ENCODE measurements at places on chromosomes 3 and 15. TPM values are rescaled to one million over a fixed set of nuclear protein-coding genes. Genes with fewer than 3 reads are reported as not detected.

DNA sequence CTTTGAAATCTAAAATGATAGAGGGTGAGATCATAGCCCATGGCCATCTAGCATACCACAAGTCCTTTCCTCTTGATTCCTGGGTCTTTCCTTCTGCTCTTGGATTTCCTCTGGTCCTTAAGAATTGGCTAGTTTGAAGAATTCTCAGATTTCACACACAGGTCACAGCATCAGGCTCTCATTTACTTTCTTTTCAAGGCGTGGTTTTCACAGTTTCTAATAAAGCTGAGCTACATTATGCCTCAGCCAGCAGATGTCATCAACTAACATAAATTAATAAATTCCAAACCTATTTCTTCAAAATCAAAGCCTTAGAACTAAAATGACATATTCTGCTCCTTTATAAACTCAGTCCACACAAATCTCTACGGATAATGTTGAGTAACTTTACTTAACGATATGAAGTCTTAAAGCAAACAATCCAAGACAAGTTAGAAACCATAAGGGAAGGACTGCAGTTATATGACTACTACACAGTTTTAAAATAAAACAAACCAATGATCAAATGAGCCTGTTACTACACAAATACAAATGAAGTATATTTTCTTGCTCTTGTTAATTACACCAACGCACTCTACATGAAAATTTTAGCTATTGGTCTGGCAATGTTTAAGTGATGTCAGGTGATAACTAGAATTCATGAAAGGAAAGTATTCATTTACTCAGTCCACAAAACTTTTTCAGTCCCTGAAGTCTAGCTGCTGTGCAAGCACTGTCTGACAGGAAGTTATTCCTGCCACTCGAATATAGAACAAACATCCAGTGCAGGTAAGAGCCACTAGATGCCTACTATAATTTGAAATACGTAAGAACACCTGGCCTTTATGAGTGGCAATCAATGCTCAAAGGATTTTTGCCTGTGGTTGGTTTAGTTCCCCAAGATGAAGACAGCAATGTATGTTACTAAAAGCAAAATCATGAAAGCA, 9.2 kb downstream of the CCDC14 start:
- DNase-seq, result no peak

DNA sequence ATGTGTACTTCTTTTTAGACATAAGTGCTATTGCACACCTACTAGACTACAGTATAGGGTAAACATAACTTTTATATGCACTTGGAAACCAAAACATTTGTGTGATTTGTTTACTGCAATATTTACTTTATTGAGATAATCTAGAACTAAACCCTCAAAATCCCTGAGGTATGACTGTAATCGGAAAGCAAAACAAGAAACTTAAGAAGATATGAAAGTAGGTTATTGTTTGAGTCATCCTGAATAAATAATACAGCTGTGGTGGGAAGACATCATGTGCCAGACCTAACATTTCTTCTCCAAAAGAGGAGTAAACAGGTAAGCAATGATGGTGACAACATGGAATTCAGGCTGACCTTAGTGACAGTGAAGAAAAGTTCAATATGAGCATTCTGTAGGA, 765.5 kb downstream of the OTOL1 start:
- DNase-seq, result no peak

GRCh38 chr3:99286266-99286845, 352.0 kb upstream of the COL8A1 start:
- no peak for DNase-seq

KCNMB3 gene
- not detected for polyA plus RNA-seq

SCN11A gene
- 2.3 TPM for polyA plus RNA-seq

Measured in muscle of arm (tissue), 14 donors.